CD4-positive, alpha-beta T cell treated with Interleukin-15 for 1 hour (primary cell): ENCODE measurements at places on chromosomes 2 and 18.

GRCh38 chr2:50635824-50636223 is 396.1 kb downstream of the NRXN1 start:
- no peak for DNase-seq

DNA sequence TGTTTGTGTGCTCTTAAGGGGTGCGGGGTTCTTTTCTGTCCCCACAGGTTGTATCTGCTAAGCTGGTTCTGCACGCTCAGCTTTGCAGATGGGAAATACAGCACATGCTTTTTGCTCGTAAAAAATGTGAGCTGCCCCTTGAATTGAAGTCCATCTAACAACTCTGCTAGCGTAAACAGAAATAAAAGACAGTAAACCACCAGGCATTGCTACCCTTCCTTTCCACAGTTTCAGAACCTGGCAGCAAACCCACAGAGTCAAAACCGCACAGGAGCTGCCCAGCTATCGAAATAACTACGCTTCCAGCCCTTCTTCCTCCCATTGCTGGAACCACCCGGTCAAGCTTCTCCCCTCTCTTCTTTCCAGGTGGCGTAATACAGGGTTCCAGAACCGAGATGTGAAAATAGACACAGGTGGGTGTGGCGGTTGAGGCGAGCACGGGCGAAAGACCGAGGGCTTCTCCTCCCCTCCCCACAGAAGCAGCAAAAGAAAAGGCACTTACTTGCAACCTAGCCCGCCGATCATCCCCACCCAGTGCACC is 479 bp downstream of the SCN9A start:
- no peak for DNase-seq

GRCh38 chr2:71807581-71808451 is 339.8 kb downstream of the CYP26B1 start:
- DNase-seq: no peak

GRCh38 chr2:218851286-218851685 is 8.3 kb upstream of the WNT6 start:
- DNase-seq: no peak

DNA sequence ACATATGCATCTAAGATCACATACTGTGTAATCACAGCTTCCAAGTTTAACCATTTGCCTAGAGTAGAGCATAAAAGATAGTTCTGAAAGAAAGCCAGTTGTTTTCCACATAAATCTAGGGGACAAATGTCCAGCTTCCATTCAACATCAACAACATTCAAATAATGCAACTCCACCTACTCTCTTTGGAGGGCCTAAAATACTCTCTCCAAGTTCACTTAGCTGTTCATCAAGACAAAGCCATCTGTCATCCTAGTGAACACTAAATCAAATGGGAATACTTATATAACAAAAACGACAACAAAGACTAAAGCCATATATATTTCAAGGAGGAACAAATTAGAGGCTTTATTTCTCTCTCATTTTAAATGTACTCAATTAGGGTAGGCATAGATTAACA is 221.5 kb upstream of the CDH2 start:
- DNase-seq: no peak

GRCh38 chr18:55497825-55498403 is 90.1 kb downstream of the TCF4 start:
- DNase-seq: no peak

DNA sequence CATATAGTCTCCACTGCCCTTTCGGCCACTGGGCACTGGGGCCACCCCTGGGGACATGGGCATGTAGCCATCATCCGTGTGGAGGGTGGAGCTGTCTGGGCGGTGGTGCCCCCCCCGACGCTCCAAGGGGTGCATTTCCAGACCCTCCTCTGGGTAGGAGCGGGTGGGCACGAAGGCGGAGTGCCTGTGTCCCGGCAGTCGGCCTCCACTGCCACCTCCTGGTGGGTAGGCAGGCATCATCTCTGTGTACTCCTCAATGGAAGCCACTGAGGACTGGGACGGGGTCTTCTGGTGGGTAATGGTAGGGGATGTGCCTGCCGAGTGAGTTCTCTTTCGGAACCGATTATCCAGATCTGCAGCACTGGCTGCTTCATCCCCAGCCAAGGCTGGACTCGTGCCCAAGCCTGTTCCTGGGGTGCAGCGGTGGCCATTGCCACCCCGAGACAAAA is 2.8 kb downstream of the IRS1 start:
- DNase-seq: no peak

DNA sequence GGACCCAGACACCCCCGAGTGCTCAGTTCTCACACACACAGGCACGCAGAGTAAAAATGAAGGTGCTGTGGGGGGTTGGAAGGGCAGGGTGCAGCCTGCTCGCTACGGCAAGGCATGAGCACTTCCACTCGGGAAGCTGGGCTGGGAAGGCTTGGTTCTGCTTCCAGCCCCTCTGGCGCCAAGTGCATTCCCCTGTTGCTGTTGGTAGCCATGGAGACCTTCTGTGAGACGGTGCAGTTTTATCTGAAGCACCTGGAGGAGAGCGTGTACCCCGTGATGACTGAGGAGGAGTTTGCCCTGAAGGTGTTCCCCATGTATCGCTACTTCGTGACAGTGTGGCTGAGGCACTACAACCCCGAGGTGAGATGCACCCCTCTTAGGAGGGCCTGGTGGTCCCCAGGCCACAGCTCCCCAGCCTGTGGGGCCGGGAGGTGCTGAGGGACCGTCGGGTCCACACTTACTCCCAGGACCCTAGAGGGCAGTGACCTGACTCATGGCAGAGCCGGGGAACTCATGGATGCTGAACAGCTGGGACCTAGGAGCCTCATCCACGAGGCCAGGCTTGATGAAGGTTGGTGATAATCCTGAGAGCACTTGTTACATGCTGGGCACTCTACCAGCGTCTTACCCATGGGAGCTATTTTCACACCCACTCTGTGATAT is 15.5 kb downstream of the MROH2A start:
- DNase-seq: no peak

DNA sequence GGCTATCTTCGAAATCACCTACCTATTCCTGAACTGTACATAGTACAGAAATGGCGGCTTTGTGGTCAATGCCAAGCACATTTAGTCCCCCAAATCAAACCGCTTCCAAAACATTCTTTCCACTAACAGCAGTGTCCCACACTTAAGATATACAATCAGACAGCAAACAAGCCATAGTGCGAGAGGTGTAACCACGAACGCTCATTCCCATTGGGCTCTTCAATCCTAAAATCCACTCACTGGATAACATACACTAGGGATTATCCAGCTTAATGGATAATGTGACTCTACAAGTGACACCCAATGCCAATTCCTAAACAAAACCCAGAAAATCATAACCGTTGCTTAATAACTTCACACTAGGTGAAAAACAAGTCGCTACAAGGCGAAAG is 2.0 kb downstream of the XPO1 start:
- DNase-seq: no peak

GRCh38 chr18:58321986-58322385 is 278.0 kb downstream of the NEDD4L start:
- DNase-seq: peak; percentile 75

GRCh38 chr2:97868986-97869721 is 126.6 kb downstream of the TMEM131 start:
- no peak for DNase-seq

- no peak for DNase-seq
Observed at GRCh38 chr2:8886876-8887275, 49.5 kb upstream of the KIDINS220 start.

GRCh38 chr2:170227507-170227947 is 49.6 kb downstream of the MYO3B start:
- no peak for DNase-seq

DNA sequence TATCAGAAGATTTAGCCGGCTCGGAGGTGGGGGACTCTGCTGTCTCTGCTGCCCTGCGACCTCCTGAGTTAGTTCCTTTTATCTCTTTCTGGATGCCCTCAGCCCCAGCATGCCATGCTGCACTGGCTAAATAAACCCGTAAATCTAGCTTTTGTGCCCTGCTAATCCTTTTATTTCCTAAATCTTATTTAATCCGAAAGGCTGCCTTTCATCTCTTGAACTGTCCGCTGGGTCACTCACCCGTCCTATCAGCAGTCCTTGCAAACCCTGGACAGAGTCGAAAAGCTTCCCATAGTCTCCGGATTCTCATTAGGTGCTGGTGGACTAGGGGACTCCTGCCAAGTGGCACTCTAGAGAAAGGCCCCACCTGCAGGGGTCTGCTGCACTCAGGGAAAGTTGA is 122.0 kb upstream of the APCDD1 start:
- DNase-seq: no peak

GRCh38 chr2:218010984-218011652 is 8.3 kb upstream of the TNS1 start:
- no peak for DNase-seq
